ENCODE measurements at places on chromosomes 7 and 10. TPM values are rescaled to one million over a fixed set of nuclear protein-coding genes. Genes with fewer than 3 reads are reported as not detected.

- DNase-seq: no peak
Observed at GRCh38 chr7:137005873-137006272, 137.4 kb downstream of the CHRM2 start.

DNA sequence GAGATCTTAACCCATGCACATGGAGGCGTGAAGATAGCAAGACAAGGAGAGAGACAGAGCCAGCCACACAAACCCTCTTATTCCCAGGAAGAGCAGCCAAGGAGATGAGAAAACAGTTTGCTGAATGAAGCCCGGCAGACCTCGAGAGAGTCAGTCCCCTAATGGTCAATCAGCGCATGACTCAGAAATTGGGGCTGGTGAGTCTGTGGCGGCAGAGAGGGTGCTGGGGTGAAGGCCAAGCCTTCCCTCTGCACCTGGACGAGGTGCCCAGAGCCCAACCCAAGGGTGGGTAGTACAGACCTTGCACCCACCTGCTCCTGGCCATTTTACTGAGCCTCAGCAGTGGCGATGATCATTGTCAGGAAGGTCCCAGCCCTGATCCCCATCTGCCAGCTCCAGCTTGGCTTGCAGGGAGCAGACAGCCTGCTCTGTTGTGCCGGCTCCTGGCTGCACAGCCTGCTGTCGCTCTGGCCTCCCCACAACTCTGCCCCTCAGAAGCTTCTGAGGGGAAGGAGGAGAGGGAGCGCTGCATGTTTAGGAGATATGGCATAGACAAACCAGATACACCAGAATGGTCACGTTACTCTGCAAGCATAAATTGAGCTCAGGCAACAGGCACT, 256.6 kb downstream of the RPS24 start:
- no peak for DNase-seq

GRCh38 chr7:81788246-81788645, 18.4 kb upstream of the HGF start:
- DNase-seq: no peak

GRCh38 chr10:78846760-78847159, 222.0 kb upstream of the ZMIZ1 start:
- DNase-seq: no peak

GRCh38 chr10:93458821-93459257, 23.3 kb downstream of the MYOF start:
- DNase-seq: peak; percentile 100

DNA sequence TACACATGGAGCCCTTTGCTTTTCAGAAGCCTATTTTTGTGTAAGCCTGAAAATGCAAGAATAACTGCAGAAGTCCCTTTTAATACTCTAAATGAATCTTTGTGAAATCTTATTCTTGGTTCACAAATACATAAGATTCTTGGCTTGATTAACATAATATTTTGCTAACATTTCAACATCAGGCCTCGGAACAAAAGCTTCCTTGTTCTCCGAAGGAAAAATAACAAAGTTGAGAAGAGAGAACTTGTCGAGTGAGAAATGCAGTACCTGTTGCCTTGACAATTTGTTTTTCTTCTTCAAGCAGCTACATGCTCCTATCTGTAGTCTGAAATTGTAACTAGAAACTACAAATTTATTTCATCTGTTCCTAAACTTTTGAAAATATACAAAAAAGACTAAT, 8.5 kb downstream of the NT5C2 start:
- DNase-seq: no peak

DNA sequence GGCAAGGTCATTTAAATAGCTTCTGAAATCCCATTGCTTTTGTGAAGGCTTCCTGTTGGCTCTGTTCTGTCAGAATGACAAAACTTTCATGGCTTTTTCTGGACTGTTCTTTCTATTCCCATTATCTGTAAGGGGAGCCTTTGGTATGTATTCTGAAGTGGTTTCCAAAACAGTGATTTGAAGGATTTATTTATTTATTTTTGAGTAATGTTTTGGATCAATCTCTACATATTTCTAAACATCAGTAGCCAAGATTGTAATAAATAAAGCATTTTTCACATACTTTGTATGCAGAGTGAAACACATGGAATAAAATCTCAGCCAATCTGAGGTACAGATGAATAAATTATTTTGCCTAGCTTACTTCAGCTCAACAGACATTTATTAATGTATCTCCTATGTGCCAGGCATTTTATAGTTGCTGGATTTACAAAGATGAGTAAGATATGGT, 121.1 kb downstream of the BBS9 start:
- DNase-seq: no peak

- no peak for DNase-seq
Observed at GRCh38 chr7:134073276-134073675, 53.9 kb upstream of the LRGUK start.

DNA sequence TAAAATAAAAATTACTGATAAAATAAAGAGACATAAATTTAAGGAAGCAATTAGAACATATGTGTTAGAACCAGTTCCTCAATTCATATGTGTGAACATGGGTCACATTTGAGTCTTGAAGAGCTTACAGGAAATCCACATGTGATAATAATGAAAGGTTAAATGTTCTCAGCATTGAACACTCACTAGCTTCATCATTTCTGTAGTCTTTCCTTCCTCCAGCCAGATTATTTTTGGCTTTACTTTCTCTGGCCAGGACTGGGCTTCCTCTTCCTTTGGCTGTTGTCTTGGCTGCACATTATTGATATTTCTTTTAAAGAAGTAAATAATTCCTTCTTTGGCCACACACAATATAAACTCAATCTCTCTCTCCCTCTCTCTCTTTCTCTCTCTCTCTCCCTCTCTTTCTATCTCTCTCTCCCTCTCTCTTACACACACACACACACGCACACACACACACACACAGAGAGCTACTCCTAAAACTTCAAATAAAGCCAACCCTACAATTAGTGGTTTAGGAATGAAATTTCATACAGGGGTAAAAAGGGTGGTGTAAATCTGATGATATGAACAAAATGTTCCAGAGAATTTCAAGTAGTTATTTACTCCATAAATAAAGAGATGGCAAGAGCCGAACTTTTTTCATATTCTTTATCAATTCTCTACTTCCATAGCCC, 171.2 kb downstream of the REEP3 start:
- DNase-seq: no peak

GRCh38 chr7:149074116-149074885, 16.2 kb downstream of the ZNF786 start:
- no peak for DNase-seq

- DNase-seq: no peak
Observed at GRCh38 chr7:38673795-38674194, 42.6 kb upstream of the AMPH start.

DNA sequence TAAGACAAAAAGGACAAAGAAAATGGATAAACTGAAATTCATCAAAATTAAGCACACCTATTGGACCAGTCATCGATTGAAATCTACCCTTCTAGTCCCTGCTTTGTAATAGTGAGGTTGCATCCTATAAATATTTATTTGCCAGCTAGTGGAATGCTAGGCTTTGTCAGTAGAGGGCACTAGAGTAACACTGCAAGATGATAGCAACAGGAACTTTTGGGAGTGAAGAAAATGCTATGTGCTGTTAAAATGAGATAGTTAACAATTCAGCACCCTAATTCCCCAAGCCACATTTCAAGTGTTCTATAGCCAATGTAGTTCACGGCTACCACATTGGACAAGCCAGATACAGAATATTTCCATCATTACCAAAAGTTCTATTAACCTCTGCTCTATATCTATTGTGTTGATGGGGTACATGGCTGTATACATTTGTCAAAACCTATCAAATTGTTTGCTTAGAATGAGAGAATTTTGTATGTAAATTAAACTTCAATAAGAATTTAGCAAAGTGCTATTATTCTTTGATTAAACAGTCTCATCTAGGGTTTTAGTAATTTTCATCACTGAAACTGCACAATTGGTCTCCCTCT, 69.8 kb downstream of the LSMEM1 start:
- DNase-seq: no peak

GRCh38 chr7:80806663-80807062, 112.2 kb downstream of the SEMA3C start:
- no peak for DNase-seq

DNA sequence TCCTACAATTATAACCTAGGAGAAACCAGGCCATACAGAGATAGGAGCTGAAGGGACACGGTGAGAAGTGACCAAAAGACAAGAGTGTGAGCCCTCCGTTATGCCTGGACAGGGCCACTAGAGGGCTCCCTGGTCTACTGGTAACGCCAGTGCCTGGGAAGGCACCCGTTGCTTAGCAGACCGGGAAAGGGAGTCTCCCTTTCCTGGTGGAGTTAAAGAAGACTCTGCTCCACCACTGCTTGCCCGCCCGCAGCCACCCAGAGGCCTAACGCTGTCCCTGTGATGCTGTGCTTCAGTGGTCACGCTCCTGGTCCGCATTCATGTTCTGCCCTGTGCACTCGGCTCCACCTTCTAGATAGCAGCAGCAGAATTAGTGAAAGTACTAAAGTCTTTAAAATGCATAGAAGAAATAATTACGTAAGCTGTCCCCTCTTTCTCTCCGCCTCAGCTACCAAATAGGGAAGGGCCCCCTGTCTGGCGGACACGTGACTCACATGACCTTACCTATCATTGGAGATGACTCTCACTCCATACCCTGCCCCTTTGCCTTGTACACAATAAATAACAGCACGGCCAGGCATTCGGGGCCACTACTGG, 34.8 kb downstream of the GRID2IP start:
- peak; percentile 55 for DNase-seq

PRR15 gene
- 16.2 TPM for total RNA-seq

MSMB gene
- total RNA-seq: not detected

GIMAP7 gene
- not detected for total RNA-seq

TBXAS1 gene
- 7.8 TPM for total RNA-seq

CALHM2 gene
- total RNA-seq: 0.07 TPM
